ENCODE measurements at places on chromosomes 2 and 18. TPM values are rescaled to one million over a fixed set of nuclear protein-coding genes. Genes with fewer than 3 reads are reported as not detected.

Gene CRYGC
- total RNA-seq: not detected

Gene TCF4
- 267 TPM for total RNA-seq

Gene FECH
- 39.6 TPM for total RNA-seq

- DNase-seq: no peak
These were observed 9.6 kb downstream of the IMMT start for GRCh38 chr2:86185517-86186212.

DNA sequence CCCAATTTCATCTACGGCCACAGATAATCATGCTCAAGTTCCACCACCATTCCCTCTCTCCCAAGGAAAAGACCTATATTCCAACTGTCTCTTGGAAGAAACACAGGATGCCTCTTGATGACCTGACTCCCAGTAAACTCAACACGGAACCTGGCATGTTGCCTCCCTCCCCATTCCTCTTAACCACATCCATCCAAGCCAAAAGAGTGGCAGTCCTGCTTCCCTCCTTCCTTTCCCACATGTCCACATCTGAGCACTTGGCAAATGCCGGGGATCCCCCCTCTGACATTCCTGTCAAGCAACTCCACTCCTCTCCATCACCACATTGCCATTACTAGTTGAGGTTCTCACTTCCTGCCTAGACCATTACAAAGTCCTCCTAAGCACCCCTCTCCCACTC is 49.4 kb downstream of the PID1 start:
- DNase-seq: no peak

GRCh38 chr2:229661478-229661877 is 52.9 kb downstream of the DNER start:
- DNase-seq: no peak

- DNase-seq: no peak
These were observed at the start of gene ST6GAL2 for GRCh38 chr2:106885971-106886915. TSS of gene ST6GAL2 (minus strand) at chr2:106886167. CDS start at chr2:106843977, 42,190 bp downstream.
